ENCODE measurements at places on chromosomes 3 and 15.

DNA sequence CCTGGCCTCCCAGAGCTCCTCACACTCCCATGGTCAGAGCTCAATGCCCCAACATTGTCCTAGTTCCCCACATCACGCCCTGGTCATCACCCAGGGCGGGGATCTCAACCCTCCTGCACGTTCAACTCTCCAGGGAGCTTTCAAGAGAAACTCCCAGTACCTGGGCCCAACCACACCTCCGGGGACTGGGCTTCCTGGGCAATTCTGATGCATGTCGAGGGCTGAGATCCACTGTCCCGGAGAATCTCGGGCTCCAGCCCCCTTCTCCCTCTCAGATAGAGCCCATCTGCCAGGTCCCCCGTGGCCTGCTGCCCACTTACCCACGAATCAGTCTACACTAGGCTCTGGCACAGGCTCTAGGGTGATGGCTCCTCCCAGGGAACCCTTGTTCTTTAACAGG is 39.2 kb downstream of the UMPS start:
- DNase-seq, result no peak

DNA sequence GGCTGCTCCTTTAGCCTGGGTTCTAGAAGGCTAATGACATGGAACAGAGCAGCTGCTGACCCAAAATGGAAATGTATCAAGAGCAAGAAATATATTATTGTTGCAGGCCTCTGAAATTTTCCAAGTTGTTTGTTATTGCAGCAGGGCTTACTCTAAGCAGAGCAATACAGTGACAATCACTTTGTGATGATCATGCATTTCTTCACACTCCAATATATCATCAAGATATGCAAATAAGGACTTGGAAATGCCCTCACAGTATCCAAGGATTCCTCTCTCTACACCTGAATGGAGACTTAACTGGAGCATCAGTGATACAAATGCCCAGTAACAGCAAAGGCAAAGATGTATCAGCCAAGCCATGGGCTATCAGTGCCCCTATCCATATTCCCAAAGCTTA is 89.6 kb downstream of the PDZRN3 start:
- DNase-seq, result no peak

DNA sequence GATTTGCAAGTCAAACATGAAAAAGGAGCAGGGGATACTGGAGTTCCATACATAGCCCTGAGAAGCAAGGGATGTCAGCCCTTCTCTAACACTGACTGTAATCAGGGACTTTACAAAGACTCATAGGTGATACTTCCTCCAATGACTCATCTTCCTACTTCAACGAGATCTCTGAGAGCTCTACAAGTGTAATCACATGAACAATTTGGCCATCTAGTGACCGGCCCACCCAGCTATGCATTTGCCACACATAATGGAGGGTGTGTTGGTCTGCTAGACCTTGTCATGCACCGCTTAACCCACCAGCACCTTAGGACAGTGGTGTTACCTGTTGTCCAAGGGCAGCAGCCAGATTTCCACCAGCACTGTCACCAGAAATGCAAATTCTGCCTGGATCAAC is 75.3 kb downstream of the NCEH1 start:
- DNase-seq, result no peak

- peak; percentile 67 for DNase-seq
These were observed 3.5 kb downstream of the MYZAP start for GRCh38 chr15:57595011-57595866.

GRCh38 chr3:59957150-59957549 is 907.3 kb upstream of the CFAP20DC start:
- DNase-seq, result no peak

DNA sequence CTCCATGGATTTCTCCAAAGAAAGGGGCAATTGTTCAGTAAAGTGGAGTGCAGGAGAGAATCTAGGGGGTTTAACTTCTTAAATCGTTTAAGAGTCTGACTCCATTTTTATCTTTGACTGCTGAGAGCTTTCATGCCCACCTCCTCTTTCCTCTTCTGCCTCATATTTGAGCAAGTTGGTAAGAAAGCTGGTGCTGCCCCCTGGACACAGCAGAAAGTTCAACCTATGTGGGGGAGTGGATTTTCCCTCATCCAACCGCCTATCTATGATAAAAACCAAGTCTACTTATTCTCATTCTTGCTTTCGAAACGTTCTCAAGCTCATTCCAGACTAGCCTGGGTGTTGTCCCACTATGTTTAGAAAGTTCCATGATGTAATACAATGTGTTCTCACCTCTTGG is 26.0 kb downstream of the HHLA2 start:
- DNase-seq, result no peak

DNA sequence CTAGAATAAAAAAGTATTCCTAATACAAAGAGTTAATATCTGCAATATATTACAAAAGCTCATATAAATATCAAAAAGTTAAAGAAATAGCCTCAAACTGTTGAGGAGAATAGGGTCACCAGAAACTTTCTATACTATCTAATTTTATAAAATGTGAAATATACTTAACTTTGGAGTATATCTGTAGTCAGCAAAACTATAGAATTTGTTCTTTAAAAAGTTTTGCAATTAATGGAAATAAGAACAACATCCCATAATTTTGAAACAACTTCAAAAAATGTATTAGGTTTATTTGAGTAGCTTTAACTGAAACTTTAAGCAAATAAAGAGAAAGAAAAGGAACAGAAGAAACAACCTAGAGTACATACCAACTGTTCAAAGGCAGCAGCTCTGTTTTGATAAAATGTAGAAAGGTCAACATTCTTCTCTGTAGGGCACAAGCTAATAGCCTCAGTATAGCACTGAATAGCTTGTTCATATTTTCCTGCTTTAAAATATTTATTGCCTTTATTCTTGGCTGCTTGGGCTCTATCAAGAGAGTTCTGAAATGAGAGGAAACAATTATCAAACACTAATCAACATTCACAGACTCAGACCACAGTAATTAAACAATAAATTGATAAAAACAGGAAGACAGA is 14.3 kb downstream of the TOMM70 start:
- DNase-seq, result no peak

DNA sequence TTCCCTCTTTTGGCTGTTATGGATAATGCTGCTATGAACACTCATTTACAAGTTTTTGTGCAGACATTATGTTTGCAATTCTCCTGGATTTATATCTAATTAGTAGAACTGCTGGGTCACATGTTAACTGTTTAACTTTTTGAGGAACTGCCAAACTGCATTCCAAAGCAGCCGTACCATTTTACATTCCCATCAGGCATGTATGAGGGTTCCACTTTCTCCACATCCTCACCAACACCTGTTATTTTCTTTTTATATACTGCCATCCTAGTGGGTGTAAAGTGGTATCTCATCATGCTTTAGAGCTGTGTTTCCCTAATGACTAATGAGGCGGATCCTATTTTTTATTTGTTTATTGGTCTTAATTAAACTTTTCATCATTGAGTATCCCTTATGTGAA is 9.2 kb downstream of the KPNA4 start:
- no peak for DNase-seq

GRCh38 chr3:157417247-157417646 is 19.4 kb upstream of the PTX3 start:
- no peak for DNase-seq

GRCh38 chr3:195537995-195538394 is 5.1 kb downstream of the PPP1R2 start:
- no peak for DNase-seq

GRCh38 chr3:38190481-38190881 is 25.1 kb downstream of the OXSR1 start:
- DNase-seq, result no peak

DNA sequence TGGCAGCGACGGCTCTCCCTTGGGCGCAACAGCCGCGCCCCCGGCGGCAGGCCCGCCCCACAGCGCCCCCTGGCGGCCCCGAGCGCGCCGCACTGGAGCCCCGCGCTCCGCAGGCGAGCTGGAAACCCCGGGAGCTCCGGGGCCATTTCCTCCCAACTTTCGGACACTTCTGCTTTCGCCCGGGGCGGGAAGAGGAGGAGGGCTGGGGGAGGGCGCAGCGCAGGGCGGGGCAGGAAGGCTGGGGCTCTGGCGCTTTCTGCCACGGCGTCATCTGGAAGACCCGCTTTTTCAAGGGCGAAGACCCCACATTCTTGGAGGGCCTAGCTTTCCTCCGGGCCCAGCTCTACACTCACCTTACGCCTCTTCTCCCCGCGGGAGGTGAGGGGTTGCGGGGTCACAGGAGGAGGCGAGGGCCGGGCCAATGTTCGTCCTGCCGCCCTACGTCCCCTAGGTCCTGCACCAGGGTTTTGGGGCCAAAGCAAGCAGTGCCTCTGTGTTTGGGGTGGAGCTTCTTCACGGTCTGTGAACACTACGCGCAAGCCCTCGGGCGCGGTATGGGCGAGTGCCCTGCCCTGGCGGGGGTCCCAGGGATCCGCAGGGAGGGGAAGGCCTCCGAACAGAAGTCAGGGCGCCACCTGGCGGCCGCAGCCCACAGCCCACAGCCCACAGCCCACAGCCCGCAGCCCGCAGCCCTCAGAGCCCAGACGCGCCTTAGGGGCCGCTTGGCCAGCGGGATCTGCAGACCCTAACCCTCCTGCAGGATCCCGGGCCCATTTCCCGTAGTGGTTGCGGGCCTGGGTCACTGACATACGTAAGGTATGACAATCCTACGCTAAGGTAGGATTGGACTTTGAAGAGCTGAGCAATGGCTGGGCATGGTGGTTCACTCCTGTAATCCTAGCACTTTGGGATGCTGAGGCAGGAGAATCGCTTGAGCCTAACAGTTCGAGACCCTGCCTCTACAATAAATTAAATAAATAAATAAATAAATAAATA is 31.1 kb downstream of the FOXL2 start:
- DNase-seq, result peak; percentile 97

DNA sequence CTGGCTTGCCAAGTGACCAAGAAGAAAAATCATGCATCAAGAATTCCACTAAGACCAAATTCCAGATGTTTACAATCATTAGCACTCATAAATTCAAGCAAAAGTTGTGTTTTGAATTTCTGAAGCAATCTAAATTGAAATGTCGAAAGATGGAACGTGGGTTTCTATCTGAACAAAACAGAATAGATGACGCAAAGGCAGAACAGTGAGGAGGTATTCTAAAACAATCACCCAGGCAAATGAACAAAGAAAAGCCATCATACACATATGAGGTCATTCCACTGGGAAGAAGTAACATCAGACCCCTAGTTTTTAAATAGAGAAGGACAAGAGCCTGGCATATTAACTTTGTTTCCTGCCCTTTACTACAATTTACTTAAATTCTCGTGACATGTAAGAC is 58.0 kb downstream of the MCF2L2 start:
- DNase-seq, result no peak

DNA sequence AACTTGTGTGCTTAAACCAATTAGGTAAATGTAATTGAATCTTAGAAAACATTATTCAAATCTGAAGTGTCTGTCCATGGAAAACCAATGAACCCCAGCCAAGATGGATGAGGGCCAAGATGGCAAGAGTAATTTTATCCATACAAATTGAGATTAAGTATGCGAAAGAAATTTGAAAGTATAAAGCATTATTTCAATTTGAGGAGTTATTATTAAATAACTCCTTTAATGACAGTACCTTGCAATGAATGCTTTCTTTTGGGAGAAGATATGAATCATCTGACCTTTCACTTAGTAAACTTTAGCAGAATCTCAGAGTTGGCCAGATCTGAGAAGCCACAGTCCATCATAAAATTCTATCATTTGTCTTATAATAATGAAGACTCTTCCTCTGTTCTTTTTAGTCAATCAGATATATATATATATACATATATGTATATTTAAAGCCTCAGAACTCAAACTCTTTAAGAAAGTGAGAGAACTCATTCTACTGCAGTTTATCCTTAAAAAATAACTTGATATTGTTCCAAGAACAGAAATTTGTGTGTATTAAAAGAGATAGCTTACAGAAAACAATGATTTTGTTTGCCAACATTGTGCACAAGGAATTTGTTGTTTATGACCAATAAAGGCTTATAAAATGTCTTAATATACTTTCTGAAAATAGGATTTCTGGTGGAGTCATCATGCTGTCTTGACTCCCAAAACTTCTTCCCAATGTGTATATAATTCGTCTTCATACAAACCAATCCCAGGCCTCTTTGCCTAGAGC is 434.8 kb upstream of the THBS1 start:
- DNase-seq, result no peak

DNA sequence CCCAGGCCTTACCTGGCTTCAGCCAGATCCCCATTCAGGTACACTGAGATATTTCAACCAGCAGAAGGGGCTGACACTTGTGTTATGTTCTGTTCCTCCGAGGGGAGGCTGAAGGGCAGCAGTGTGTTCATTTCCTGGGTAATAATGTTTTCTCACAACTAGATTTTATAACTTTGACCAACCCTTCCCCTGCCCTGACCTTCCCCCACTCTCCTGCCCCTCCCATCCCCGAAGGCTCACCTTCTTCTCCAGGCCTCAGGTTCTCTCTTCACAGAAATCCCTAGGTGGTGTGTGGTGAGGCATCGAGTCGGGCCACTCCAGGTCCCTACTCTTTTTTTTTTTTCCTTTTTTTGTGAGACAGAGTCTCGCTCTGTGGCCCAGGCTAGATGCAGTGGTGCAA is 34.6 kb downstream of the EPHB3 start:
- no peak for DNase-seq

DNA sequence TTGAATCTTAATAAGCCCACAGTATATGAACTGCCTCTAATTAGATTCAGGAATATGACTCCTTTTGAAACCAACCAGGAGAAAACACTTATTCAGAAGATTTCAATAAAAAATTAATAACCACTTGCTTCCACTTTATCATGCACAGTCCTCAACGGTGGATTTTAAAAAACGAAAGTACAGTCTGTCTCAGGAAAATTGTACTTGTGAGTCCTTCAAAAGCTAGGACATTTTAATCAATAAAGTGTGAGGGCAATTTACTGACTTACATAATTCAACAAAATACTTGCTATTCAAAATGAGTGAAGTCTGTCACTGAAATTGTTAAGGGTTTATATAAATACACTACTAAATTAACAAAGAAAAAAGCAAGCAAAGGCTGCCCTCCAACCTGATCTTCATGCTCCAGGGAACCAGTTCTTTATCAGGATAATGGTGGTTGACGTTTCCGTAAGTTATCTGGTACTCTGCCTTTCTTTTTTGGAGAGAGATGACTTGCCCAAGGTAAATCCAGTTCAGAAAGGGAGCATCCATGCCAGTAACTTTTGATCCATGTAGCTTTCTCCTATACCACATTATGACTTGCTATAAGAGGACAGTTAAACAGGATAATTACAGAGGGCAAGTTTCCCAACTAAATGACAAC is 17.0 kb downstream of the SUCLG2 start:
- no peak for DNase-seq

DNA sequence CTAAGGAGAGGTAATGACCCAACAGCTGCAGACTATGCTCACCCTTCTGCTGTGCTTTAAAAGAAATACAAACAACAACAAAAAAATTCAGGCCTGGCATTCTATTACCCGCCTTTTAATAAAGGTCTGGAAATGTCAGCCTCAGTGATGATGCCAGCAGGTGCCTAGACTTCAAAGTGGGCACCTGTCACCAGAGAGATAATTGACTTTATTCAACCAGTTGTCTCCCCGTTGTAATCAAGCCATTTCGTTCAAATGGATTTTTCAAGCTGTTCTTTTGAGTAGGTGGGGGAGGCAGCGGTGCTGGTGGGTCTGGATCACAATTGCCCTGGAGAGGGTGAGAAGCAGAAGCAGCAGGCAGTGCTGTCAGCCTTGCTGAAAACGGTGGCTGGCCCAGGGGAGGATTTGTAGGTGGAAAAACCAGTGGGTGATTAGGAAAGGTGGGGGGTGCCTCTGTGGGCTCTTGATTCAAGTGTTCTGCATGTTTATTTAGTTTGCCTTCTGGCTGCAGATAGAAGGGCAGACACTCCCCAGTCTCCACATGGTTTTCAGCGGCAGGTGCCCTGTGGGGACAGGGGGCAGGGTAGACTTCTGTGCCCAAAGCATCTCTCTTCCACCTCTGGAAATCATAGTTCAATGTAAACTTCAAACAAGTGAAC is 300.2 kb upstream of the SLCO3A1 start:
- no peak for DNase-seq

All from BE2C (cell line).